ENCODE measurements at places on chromosomes 4 and X.
A peak's percentile ranks its signal among the peaks of the same experiment; 100 is the strongest.

DNA sequence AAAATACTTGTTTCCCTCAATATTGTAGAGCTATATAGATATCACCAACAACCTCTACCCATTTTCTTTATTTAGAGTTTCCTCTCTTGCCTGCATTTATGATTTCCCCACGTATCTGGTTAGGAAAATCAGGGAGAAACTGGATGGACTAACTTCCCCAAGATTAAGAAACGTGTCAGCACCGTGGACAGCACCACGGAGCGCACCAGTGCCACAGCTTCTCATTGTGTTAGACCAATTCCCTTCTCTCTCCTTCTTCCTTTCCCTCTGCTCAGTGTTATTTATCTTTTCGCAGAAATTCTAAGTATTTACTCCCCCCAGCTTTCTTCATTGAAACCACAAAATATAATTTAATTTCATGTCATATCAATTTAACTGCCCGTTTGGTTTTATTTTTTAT lies 568.6 kb upstream of the BOD1L1 start:
- no peak for DNase-seq

- peak; percentile 93 for DNase-seq
These were observed 105.4 kb upstream of the TBC1D9 start for GRCh38 chr4:140861359-140862176.

DNA sequence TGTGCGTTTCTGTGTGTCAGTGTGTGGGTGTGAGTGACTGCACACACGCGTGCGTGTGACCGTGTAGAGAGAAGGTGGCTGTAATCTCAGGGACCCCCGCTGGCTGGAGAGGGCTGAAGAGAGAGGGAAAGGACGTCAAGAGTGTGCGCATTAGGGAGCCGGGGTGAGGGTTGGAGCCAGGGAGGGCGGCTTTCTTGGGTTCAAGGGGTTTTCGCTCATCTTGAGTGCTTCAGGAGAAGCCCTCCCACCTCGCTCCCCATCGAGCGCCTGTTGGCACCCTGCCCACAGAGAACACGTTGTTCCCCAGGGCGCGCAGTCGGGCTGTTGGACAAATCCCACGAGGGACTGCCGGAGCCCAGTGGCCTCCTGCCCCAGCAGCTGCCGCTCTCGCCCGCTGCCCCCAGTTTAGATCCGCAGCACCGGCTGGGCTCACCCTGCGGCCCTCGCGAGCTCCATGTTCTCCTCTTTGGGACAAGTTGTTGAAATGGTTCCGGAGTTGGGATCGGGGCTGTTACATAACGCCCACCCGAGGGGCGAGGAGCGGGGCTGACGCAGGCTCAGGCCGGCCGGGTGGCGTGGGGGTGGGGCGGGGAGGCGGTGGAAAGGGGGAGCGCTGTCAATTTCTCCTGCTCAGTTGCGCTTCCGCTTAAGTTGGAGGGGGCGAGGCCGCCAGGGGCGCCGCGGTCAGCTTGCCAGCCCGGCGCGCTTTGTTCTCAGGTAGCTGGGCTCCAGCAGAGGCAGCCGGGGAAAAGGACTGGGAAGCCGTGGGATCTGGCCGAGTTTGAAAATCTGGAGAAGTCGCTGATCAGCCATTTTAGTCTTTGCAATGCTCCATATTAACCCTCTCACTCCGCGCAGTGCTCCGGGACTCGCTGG lies 1.6 kb downstream of the GRIA2 start:
- DNase-seq, result peak; percentile 39

DNA sequence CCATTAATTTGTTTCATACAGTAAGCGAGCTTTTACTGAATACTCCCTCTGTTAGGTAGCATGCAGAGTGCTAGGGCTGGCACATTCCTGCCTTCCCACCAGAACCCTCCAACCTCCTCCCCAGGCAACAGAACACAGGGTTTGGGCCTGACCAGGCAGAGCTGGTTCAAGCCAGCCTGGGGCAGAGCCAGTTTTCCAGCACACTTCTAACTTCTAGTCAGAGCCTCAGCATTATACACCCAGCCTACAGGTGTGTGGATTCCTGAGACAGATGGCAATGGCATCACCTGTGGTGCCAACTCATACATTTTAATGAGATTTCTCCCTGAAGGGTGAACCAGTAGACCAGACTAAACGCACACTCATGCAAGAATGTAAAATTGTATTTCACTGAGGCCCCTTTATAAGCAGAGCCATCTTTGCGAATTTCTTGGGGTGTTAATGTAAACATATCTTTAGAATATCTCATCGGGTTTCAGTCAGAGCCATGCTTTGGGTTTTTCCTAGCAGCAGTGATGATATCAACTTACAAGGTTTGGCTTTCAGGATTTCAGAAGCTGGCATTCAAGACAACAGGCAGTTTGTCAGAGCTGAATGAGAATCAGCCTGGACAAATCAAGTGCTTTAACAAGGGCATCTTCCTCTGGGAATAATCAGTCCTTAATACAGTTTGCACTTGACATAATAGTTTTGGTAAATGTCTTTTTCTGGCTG lies 92.0 kb downstream of the GATB start:
- no peak for DNase-seq

DNA sequence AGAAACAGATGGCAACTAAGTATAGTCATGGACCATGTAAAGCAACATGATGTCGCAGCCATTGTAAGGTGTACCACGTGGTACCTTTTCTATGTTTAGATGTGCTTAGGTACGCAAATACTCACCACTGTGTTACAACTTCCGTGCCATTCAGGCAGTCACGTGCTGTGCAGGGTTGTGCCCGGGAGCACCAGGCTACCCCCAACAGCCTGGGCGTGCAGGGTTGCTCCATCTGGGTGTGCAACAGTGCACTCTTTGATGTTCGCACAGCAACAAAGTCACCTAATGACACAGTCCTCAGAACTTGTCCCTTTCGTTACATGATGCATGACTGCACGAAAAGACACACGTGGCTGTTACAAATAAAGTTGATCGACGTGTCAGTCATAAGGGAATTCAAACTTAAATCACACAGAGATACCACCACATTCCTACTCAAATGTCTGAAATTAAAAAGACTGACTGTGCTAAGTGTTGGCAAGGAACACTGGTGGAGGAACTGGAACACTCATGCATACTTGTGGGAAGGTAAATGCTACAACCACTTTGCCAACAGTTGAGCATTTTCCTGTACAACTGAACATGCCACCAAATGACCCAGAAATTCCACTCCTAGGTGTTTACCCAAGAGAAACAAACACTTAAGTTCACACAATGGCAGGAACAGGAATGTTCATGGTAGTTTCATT lies 24.3 kb downstream of the CPLX1 start:
- DNase-seq, result no peak

DNA sequence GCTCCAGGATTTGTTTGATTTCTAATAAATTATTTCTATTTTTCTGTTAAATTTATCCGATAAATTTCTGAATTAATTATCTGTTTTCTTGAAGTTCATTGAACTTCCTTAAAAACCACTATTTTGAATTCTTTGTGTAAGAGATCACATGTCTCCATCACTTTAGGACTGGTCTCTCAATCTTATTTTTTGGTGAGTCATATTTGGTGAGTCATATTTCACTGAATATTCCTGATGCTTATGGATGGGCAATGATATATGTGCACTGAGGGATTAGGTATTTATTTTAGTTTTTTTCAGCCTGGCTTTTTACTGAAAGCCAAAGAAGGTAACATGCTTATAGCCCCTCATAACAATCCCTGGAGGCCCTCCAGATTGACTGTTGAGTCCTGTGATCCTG lies 48.5 kb upstream of the IL15 start:
- no peak for DNase-seq

DNA sequence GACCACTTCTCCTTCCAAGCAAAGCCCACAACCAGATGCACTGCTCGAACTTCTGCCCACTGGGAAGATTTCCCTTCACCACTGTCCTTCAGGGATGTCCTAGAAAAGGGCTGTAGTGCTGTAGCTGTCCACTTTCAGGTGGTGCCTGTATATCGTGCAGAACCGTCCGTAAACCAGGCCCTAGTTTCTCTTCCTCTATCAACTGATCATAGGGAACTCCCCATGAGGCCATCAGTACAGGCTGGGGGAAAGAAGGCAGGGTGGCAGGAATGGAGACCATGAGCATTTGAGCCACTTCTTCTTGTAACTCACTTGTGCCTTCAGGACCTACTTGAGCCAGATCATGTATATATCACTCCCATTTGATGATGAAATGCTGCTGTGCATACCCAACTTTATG lies 57.3 kb upstream of the FAM9B start:
- no peak for DNase-seq

GRCh38 chr4:150561143-150561737 lies 20.7 kb upstream of the MAB21L2 start:
- no peak for DNase-seq

- DNase-seq, result no peak
These were observed 179.5 kb downstream of the HS6ST2 start for GRCh38 chrX:132778917-132779316.

DNA sequence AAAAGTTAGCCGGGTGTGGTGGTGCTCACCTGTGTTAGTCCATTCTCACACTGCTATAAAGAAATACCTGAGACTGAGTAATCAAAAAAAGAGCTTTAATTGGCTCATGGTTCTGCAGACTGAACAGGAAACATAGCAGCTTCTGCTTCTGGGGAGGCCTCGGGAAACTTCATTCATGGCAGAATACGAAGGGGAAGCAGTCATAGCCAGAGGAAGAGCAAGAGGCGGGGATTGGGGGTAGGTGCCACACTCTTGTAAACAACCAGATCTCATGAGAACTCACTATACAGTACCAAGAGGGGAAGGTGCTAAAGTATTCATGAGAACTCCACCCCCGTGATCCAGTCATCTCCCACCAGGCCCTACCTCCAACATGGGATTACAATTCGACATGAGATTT lies 64.1 kb downstream of the BEND4 start:
- no peak for DNase-seq

GRCh38 chrX:149491812-149492211 lies 13.3 kb downstream of the IDS start:
- DNase-seq, result no peak

GRCh38 chrX:31658360-31658759 lies 586.5 kb upstream of the FTHL17 start:
- no peak for DNase-seq

DNA sequence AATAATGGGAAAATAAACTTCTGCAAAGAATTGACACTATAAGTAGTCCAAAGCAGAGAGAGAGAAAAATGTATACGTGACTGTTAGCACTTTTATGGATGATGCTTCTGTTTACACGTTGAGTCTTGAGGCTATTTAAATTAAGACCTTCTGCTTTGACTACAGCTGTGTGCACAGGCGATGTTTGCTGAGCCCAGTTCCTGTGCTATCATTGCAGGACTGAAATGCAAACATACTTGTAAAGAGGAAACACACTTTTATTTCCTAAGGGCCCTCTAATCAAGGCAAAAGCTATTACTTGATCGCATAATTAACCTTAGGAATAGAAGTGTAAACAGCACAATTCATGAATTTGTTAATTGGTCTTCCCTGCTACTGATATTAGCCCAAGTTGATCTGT lies 226.9 kb downstream of the FBXW7 start:
- no peak for DNase-seq

GRCh38 chrX:138794246-138794645 lies 82.7 kb upstream of the FGF13 start:
- DNase-seq, result no peak

DNA sequence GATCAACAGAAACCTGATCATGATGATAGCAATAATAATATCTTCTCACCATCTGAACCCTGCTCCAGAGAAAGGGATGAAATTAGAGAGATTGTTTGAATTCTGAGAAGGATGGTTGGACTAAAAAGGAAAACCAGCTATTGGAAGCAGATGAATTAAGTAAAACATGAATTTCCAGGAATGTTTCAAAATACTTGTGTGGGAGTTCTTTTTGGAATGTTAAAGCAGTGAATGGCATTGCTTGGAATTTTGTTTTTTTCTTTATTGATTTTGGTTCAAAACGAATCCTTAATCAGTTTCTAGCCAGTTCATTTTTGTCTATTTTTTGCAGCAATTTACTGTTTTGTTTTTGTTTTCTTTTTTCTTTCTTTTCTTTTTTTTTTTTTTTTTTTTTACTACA lies 150.3 kb downstream of the NHS start:
- no peak for DNase-seq

- no peak for DNase-seq
These were observed 68.8 kb downstream of the SPRY1 start for GRCh38 chr4:123465416-123465815.

- DNase-seq, result peak; percentile 90
These were observed 123.7 kb downstream of the ANAPC4 start for GRCh38 chr4:25500626-25501316.

GRCh38 chr4:74111990-74112389 lies 13.0 kb upstream of the CXCL2 start:
- DNase-seq, result no peak

- DNase-seq, result no peak
These were observed 1.6 kb upstream of the LNX1 start for GRCh38 chr4:53592686-53593501.

- DNase-seq, result no peak
These were observed 70.3 kb downstream of the SH3RF1 start for GRCh38 chr4:169200361-169201030.

DNA sequence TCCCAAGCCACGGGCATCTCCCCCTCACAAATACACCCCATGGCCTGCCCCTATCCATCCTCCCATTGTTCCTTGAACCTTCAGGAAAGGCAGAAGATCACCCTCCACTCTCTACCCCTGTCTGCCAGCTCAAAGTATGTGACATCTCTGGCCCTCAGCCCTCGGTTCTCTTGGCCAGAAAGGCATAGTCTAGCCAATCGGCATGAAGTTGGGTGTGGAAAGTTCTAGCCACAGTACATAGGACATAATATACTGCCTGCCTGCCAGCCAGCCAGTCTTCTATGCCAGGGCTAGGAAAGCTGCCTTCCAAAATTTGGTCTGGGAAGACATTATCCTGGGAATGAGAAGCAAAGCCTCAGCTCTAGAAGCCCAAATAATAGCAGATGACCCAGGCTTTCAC lies 3.2 kb upstream of the PLP1 start:
- DNase-seq, result no peak

DNA sequence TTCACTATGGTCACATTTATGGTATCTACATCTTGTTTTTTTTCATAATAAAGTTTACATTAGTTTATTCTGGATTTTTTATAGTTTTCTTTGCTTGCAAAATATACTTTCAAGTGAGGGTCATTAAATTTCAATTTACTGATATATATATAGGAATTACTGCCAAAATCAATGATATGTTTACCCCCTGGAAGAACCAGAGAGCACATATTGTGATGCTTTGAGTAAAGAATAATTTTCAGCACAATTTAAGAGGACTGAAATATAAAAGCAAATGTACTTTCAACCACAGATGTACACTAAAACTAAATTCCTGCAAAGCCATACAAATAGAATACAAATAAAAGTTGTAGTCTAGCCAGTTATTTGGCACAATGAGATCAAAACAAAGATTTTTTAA lies 242.2 kb upstream of the PCDH18 start:
- no peak for DNase-seq

DNA sequence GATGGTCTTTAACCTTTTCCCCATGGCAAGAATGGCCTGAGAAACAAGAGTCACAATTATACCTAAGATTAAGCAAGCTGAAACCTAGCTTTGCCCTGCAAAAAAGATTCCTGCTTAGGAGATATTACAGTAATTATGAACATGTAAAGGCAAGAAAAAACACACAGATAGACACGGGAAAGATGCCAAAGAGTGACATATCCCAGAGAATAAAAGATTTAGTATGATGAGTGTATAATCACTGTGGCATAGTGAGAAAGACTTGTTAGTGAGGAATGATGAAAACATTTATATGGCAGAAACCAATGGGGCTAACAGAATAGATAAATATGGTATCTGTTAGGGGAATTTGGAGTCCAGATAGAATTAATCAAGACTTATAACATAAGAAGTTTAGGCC lies 29.6 kb upstream of the TASL start:
- no peak for DNase-seq
